ENCODE measurements at places on chromosomes 5 and 9.

DNA sequence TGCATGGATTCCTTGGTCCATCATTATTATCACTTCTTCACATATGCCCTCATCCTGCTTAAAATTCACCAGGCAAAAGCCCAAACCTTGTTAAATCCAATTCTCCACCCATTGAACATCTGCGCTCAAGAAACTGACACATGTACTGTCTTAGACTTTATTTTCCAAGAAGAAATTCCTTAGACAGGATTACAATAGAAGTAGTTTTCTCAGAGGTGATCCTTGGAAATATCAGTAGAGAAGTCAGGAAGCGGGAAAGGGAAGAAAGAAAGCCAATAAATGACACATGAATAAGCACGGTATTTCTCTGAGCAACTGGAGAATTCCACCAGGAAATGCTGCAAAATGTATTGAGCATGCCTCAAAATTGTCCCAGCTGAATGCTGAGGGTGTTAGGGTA lies 90.2 kb downstream of the FOXD1 start:
- DNase-seq: no peak

- no peak for DNase-seq
Measured at GRCh38 chr5:173691931-173692330, 75.5 kb upstream of the BOD1 start.

GRCh38 chr5:91598216-91598615 lies 215.1 kb upstream of the ARRDC3 start:
- no peak for DNase-seq

DNA sequence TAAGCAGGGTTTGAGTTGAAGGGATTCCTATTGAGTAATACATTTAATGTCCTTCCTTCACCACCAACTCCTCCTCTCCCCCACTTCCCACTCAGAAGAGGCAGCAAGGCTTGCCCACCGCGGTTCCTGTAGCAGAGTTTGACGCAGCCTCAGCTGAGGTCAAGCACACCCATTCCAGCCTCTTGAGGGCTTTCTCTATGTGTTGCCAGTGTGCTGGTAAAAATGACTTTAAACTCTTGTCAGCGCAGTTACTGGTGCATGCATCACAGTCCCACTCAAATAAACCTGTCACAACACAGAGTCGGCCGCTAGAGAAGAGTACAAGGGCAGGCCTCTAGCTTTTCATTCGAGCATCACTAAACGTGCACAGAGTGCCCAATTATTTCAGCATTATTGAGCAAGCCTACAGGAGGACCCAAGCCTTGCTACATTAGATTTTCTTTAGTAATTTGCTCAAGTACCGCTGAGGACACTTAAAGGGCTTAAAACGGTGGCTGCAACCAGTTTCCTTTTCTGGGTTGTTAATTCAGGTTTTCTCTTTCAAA lies 79.6 kb downstream of the TLE4 start:
- DNase-seq: no peak

DNA sequence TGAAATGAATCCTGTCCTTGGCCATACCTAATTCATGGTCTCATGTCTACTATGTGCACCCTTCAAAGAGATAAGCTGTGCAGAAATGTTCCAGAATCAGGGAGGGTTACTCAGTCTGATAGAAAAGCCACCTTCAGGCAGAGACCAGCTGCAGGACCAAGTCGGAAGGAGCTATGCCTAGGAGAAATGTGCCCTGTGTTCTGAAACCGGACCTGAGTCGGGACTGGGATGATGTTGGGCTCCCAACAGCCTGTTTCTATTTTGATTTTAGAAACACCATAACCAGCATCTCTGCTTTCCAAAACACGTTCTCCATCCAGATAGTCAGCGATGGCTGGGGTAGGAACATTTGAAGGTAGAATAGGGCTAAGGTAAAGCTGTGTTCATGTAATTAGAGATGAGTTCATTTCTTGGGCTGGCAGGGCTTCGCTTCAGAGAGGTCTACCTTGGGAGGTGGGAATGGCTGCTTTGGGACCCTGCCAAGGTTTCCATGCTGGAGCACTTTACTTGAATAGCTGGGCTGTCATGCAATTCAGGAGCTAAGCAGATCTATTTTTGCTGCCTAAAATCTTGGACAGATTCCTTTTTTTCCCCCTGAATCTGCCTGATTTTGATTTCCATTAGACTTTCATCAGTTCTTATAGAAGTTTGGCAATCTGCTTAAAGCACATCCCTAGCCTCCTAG lies 2.8 kb downstream of the ADCY2 start:
- no peak for DNase-seq

GRCh38 chr5:67451640-67452279 lies 255.2 kb upstream of the CD180 start:
- DNase-seq: no peak

DNA sequence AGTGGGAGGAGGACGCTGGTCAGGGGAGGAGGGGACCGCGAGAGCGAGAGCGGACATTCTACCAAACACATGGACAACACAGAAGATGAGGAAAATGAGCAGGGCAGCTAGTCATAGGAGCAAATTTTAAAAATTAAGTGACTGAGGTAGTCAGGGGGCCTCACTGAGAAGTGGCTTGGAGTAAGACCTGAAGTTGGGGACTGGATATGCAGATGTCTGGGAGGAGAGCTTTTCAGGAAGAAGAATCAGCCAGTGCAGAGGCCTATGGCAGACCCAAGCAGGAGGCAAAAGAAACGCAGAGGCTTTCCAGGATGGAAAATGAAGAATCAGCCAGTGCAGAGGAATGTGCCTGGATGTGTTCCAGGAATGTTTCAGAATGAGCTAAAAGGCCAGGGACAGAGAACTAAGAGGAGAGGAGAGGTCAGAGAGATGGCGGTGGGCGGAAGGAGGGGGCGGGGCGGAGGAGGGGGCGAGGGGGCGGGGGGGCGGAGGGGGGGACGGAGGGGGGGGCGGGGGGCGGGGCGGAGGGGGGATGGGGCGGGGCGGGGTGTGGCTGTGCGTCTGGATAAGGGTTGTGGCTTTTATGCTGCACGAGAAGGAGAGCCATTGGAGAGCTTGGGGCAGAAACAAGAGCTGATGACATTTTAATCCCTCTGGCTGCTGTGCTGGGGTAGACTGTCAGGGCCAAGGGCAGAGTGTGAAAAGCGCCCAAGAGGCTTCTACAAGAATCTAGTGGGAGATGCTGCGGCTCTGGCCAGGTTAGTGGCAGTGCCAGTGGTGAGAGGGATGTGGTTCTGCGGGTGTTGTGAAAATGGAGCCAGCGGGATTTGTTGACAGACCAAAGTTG lies 129.6 kb downstream of the KCNIP1 start:
- DNase-seq: no peak

- no peak for DNase-seq
Measured at GRCh38 chr5:110963495-110963894, 108.0 kb upstream of the TSLP start.

DNA sequence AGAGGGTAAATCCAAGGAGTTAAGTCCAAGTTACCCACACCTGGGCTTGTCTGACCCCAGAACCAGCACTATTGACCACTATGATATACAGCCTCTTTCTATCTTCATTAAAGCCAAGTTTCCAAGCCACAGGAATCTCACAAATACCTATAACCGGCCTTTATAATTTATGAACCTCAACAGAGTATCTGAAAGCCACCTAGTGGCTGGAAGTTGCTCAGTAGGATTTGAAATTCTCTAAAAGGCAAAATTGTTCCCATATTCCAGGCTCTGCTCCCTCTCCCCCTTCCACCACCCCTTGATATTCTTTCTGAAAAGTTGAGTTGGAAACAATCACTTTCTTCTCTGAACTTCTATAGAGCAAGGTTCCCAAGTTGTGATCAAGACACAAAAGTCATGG lies 106.4 kb upstream of the GPR151 start:
- no peak for DNase-seq

DNA sequence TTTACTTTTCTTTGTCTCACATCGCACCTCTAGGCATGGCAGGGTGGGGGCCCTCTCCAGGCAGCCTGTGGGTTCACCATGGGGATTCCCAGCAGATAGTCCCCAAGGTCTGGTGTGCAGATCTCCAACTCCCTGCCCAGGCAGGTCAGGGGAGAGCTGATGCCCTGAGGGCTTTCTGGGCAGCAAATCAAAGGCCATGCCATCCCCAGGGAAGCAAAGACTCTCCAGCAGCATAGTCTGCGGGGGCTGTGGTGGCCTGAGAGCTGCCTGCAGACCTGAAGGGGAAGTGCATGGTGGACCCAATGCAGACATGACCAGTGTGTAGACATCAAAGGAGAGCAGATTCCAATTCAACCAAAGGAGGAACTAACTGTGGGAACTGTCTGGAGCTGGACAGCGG lies 7.7 kb downstream of the NEURL1B start:
- DNase-seq: no peak

DNA sequence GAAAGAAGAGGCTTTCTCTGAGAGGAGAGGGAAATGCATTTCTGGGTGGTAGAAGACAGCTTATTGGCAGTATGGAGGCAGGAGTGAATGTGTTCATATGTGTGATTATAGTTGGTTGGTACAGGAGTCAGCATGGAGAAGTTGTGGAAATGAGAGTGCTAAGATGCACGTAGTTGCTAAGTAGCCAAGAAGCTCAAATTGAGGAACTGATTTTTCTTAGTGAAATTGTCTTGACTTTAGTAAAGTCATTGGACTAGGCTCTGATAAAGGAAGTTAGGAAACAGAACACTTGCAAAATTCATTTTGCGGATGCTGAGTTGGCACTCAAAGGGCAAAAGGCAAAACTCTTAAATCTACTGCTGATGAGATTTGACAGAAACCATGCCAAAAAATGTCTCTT lies 158.9 kb upstream of the VCAN start:
- DNase-seq: no peak

GRCh38 chr5:180170106-180170809 lies 38.8 kb downstream of the RASGEF1C start:
- DNase-seq: no peak

DNA sequence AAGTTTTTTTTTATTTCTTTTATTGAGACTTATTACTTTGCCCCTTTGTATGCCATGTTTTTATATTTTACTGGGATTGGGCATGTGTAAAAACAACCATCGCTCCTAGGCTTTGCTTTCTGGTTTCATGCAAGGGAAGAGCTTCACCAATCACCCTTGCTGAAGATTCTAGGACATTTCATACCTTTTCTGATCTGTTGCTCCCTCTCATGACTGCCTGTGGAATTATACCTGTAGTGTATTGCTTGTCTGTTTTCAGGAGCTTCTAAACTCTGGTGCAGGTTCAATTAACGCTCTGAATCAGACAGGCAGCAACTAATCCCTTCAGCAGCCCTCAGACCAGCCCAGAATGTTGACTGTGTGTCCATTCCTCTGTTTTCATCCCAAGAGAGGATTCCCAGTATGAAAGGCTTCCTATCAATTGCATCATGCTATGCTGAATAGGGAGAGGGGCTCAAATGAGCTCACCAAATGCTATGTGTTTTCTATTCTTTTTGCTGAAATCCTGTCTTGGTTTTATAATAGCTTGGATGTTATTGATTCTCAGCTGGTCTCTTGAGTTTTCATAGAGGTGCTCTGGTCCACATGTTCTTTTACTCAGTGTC lies 572.9 kb upstream of the CDH6 start:
- no peak for DNase-seq
